ENCODE measurements at places on chromosomes 2 and 18. TPM values are rescaled to one million over a fixed set of nuclear protein-coding genes. Genes with fewer than 3 reads are reported as not detected.

DNA sequence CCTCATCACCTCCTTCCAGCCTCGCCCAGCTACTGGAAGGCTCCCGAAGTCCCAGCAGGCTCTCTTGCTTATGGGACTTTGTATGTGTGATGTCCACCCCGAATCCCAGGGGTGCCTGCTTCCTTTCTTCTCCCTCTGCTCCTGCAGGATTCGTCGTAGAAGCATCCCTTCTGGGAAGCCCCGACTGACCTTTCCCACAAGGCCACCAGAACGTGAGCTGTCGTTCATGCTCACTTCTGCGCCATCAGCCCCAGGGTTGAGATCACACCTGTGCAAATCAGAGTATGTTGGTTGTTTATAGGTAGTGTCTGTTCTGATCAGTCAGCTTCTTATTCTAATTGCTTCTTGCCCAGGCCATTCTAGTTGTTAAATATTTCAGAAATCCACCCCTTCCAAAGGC, 101.8 kb downstream of the HS1BP3 start:
- no peak for DNase-seq

- DNase-seq = no peak
These were observed 35.7 kb upstream of the GPR155 start for GRCh38 chr2:174522553-174522952.

- DNase-seq = no peak
These were observed 45.5 kb upstream of the FZD5 start for GRCh38 chr2:207815254-207815653.

GRCh38 chr18:55657572-55658331, 69.8 kb upstream of the TCF4 start:
- no peak for DNase-seq

- DNase-seq = no peak
These were observed 183.9 kb downstream of the EIPR1 start for GRCh38 chr2:3193443-3194330.

SLC40A1 gene
- polyA plus RNA-seq = 103 TPM

FAM124B gene
- 2.1 TPM for polyA plus RNA-seq

GKN2 gene
- not detected for polyA plus RNA-seq

Measured in left renal pelvis (tissue), 4 donors.